Esophagus squamous epithelium (tissue), 5 donors: ENCODE measurements at places on chromosomes 3 and 15. TPM values are rescaled to one million over a fixed set of nuclear protein-coding genes. Genes with fewer than 3 reads are reported as not detected.

GRCh38 chr3:159764490-159765029 is 224.1 kb upstream of the IL12A start:
- H3K36me3 ChIP-seq: no peaks in the 10 kb centered on the region
- peak overlapping the region; percentile 92 for H3K27ac ChIP-seq
- peaks cover 65% of the 10 kb centered on the region for H3K4me1 ChIP-seq
- no peak for DNase-seq

- H3K36me3 ChIP-seq: no peaks in the 10 kb centered on the region
- H3K27ac ChIP-seq: no peak overlapping the region
- H3K27me3 ChIP-seq: no peaks in the 10 kb centered on the region
- no peak for DNase-seq
- H3K4me3 ChIP-seq: no peak overlapping the region
Observed at GRCh38 chr3:145448436-145448835, 712.5 kb downstream of the PLOD2 start.

GRCh38 chr3:11739123-11739522 is 95.4 kb upstream of the VGLL4 start:
- H3K4me1 ChIP-seq: no peaks in the 10 kb centered on the region
- H3K36me3 ChIP-seq: no peaks in the 10 kb centered on the region
- no peaks in the 10 kb centered on the region for H3K27me3 ChIP-seq

GRCh38 chr3:57017459-57017845 is 43.0 kb upstream of the SPATA12 start:
- no peak for DNase-seq
- peak overlapping the region; percentile 28 for H3K27ac ChIP-seq
- no peaks in the 10 kb centered on the region for H3K27me3 ChIP-seq

DNA sequence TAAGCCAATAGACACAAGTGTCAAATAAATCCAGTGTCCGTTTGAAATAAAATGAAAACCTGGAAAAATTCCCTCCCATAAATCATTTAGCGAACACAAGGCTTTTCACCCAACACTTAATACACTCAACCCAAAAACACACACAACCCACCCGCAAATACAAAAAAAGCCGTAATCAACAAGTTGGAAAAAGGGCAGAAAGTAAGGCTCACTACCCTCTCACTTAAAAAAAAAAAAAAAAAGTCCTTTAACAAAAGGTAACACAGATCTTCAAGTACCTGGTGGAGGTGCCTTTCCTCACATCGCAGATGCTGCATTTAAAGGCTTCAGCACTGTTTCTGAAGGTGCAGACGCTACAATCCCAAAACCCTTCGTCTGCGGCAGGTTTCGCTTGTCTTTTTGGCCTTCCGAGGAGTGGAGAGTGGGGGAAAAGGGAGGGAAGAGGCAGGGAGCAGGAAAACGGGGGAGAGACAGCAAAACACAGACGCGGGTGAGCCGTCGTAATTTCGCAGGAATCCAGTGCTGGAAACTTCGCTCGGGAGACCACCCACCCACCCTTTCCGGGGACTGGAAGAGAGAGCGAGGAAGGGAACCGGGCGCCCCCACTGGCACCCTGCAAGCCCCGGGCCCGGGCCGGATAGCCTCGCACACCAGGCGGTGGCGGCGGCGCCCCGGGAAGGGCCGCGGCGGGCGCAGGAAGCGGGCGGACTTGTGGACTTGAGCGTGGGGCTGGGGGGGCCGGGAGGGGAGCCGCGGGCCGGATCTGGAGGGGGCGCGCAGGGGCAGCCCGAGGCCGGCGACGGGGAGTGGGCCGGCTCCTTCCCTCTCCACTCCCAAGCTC is 401.8 kb downstream of the SHQ1 start:
- no peaks in the 10 kb centered on the region for H3K4me1 ChIP-seq
- peak within 1 kb of the TSS; percentile 90 for H3K27ac ChIP-seq
- H3K36me3 ChIP-seq: no peaks in the 10 kb centered on the region
- peak within 1 kb of the TSS; percentile 82 for H3K4me3 ChIP-seq
- no peaks in the 10 kb centered on the region for H3K27me3 ChIP-seq
- DNase-seq: no peak

Gene MRPS22
- 50.2 TPM for total RNA-seq

Gene CAPN7
- 25.8 TPM for total RNA-seq

Gene TGM4
- total RNA-seq: not detected

Gene OR5K2
- total RNA-seq: not detected
